Activated CD8-positive, alpha-beta T cell treated with anti-CD3 and anti-CD28 coated beads, Interleukin-2, amount 10 ng/mL, durations not matched to agents 7 days and 5 days (primary cell): ENCODE measurements at places on chromosomes 2 and 18.

GRCh38 chr2:236302555-236302954, 38.3 kb upstream of the ASB18 start:
- H3K36me3 ChIP-seq: no peaks in the 10 kb centered on the region
- no peak for DNase-seq
- H3K4me1 ChIP-seq: no peaks in the 10 kb centered on the region

- H3K27me3 ChIP-seq: no peaks in the 10 kb centered on the region
- no peak overlapping the region for H3K27ac ChIP-seq
- no peak overlapping the region for H3K4me3 ChIP-seq
- H3K4me1 ChIP-seq: no peaks in the 10 kb centered on the region
- H3K36me3 ChIP-seq: no peaks in the 10 kb centered on the region
- DNase-seq: no peak
Measured at GRCh38 chr2:202337151-202337550, 39.0 kb upstream of the BMPR2 start.

- no peak overlapping the region for H3K27ac ChIP-seq
- DNase-seq: no peak
- H3K27me3 ChIP-seq: peaks cover 12% of the 10 kb centered on the region
- no peak overlapping the region for H3K4me3 ChIP-seq
Measured at GRCh38 chr2:45210462-45211195, 201.4 kb upstream of the SIX2 start.

DNA sequence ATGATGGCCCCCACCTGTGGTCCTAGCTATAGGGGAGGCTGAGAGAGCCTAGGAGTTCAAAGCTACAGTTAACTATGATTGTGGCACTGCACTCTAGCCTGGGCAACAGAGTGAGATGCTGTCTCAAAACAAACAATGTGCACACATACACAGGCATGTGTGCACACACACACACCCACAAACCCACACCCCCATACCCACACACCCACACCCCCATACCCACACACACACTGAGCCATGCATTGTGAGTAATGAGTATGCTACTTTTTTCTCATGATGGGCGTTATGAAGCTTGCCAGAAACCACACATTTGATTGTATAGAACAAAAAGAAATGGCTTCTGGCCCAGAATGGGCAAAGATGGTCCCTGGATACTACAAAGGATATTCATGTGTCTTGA, 691.1 kb downstream of the SLC4A3 start:
- H3K27me3 ChIP-seq: no peaks in the 10 kb centered on the region
- no peak overlapping the region for H3K27ac ChIP-seq
- no peak overlapping the region for H3K4me3 ChIP-seq
- no peak for DNase-seq
- no peaks in the 10 kb centered on the region for H3K36me3 ChIP-seq

DNA sequence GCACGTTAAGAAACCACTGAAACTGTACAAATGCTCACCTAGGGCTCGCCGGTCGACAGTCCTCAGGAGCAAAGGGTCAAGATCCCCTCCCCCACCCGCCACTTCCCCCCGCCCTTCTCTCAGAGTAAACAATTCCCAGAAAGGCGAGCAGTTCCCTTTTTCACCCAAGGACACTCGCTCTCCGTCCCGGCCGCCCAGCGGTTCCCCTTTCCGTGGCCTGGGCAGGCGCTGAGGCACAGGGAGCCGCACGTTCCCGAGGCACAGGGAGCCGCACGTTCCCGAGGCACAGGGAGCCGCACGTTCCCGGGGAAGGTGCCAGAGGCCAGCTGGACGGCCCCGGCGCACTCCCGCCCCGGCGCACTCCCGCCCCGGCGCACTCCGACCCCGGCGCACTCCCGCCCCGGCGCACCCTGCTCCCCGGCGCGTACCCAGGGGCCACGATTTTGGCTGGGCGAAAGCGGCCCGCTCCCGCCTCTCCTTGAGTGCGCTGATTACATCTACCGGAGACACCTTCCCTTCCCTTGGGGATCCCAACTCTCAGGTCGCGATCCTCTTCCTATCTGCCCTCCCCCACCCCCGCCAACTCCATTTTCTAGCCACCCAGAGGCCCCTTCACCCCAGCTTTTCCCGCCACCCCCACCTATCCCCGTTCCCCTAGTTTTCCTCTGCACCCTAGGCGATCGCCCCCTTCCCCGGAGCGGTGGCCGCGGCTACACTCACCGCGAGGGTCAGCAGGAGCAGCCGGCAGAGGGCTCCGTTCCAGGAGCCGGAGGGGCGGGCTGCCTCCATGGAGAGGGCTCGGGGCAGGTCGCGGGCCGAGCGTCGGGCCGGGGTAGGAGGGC, 817 bp downstream of the DSC2 start:
- no peaks in the 10 kb centered on the region for H3K4me1 ChIP-seq
- H3K27ac ChIP-seq: no peak overlapping the region
- DNase-seq: no peak
- no peak overlapping the region for H3K4me3 ChIP-seq

DNA sequence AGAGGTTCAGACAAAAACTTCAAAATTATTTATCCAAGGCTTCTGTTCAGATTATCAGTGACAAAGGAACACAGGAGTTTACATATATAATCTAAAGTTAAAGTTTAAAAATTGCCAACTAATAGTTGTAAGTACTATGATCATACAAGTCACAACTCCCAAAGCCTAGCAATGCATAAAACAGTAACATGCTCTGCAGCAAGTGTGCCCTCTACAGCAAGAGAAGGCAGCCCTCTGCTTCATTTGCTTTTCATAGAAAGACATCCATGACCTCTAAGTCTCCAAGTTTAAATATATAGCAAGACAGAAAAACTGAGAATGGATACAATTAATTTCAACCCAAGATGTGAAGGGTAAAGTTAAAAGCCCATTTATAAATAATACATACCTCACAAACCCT, 13.3 kb downstream of the RAB1A start:
- H3K4me1 ChIP-seq: peaks cover 32% of the 10 kb centered on the region
- no peak overlapping the region for H3K27ac ChIP-seq
- peaks cover 23% of the 10 kb centered on the region for H3K36me3 ChIP-seq
- H3K27me3 ChIP-seq: no peaks in the 10 kb centered on the region

- no peaks in the 10 kb centered on the region for H3K36me3 ChIP-seq
- H3K27me3 ChIP-seq: peaks cover 73% of the 10 kb centered on the region
Measured at GRCh38 chr2:176172007-176172894, 15.1 kb downstream of the HOXD3 start.

- peaks cover 8% of the 10 kb centered on the region for H3K4me1 ChIP-seq
- H3K4me3 ChIP-seq: no peak overlapping the region
- no peak for DNase-seq
- H3K27ac ChIP-seq: no peak overlapping the region
- H3K36me3 ChIP-seq: no peaks in the 10 kb centered on the region
Measured at GRCh38 chr2:198347946-198348345, 543.6 kb downstream of the PLCL1 start.

DNA sequence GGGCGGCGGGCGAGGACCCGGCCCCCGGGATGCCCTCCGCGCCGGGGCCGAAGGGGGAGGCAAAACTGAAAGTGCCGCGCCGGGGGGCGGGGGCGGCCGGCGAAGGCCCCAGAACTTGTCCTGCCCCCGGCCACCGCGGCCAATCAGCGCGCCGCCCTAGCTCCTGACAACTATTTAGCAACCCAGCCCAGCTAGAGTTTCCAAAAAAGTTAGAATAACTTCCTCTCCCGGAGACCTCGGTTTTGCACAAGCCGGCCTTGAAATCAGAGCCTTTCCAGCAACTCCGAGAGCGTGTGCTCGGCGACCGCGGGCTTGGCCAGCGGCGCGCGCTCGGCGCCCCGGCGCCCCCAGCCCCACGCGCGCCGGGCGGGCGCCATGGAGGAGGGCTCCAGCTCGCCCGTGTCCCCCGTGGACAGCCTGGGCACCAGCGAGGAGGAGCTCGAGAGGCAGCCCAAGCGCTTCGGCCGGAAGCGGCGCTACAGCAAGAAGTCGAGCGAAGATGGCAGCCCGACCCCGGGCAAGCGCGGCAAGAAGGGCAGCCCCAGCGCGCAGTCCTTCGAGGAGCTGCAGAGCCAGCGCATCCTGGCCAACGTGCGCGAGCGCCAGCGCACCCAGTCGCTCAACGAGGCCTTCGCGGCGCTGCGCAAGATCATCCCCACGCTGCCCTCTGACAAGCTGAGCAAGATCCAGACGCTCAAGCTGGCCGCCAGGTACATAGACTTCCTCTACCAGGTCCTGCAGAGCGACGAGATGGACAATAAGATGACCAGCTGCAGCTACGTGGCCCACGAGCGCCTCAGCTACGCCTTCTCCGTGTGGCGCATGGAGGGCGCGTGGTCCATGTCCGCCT, at the start of gene TWIST2:
TWIST2 (plus strand) TSS at position 245 of the 850 bp plus-strand sequence; CDS start at position 376, 131 bp downstream.
- H3K4me1 ChIP-seq: no peaks in the 10 kb centered on the region
- peak; percentile 16 for DNase-seq
- no peak within 1 kb of the TSS for H3K27ac ChIP-seq
- H3K36me3 ChIP-seq: no peaks in the 10 kb centered on the region

DNA sequence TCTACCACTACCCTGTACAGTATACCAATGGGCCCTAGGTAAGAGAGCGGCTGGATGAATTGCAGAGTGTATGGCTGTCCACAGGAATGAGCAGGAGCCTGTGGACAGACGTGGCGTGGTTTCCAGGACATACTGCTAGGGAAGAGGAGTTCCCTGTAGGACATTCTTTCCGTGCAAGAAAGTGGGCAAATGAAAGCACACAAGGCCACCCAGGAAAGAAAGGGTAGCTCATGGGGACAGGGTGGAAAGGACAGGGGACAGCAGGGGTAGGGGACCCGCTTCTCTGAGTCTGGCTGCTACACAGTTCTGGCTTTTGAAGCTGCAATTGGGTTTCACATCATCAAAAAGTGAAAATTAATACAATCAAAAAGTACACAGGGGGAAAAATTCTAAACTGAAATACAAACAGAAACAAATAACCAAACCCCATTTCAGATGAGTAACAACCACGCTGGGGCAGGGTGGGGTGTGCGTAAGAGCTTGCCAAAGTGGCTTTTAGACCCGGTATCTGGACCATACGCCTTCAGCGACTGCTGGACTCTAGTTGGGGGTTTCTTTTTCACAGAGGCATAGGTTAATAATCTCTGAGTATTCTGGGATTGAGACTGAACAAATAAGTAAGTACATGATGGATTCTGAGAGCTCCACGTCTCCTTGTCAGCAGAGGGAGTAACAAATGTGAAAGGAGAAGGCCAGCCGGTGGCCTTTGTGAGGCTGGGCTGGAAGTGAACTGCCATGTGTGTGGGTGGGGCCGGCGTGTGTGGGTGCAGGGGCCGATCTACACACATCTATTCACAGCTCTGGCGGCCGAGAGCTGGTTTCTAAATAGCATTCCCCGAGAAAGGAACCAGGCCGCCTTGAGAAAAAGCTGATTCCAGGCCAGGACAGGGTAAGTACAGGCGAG, 84.0 kb downstream of the HDAC4 start:
- H3K4me1 ChIP-seq: peaks cover 44% of the 10 kb centered on the region
- peaks cover 25% of the 10 kb centered on the region for H3K36me3 ChIP-seq
- peak overlapping the region; percentile 8 for H3K27ac ChIP-seq
- no peak overlapping the region for H3K4me3 ChIP-seq
- H3K27me3 ChIP-seq: no peaks in the 10 kb centered on the region
- no peak for DNase-seq

DNA sequence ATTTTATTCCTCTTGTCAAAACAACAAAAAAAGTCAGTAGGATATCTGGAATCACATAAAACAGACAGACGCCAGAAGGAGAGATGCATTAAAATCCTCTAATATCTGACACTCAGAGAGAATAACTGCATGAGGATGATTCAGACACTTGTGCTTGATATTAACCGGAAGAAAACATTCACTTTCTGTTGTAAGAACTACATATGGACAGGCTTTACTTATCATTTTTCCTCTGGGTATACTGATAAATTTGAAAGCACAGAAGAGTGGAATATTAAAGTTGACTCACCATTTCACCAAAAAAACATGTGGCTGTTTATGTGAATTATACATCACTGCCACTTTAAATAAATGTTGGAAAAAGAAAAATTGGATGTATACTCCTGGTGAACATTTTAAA, 589.1 kb upstream of the CDH2 start:
- no peak overlapping the region for H3K4me3 ChIP-seq
- H3K27ac ChIP-seq: no peak overlapping the region
- no peak for DNase-seq
- H3K27me3 ChIP-seq: no peaks in the 10 kb centered on the region
- H3K36me3 ChIP-seq: no peaks in the 10 kb centered on the region
- H3K4me1 ChIP-seq: no peaks in the 10 kb centered on the region

- no peak overlapping the region for H3K4me3 ChIP-seq
- no peaks in the 10 kb centered on the region for H3K4me1 ChIP-seq
- no peaks in the 10 kb centered on the region for H3K36me3 ChIP-seq
- H3K27me3 ChIP-seq: no peaks in the 10 kb centered on the region
- DNase-seq: no peak
Measured at GRCh38 chr2:51990684-51991083, 958.8 kb upstream of the NRXN1 start.

DNA sequence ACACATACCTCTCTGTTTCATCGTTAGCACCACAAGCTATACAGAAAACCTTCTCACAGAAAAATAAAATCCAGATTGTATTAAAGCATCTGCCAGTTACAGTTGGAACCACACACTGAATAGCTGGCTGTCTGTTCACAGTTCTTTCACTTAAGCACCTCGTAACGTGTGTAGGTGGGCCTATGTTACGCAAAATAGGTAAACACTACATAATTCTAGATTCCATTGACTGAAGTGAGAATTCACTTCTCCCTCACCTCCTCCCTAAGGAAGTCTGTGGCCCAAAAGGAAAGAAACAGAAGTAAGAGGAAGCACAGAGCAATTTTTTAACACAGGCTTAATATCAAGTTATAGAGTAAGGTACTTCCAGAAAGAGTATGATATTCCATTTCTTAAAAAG, 24.9 kb downstream of the PELI1 start:
- H3K4me3 ChIP-seq: no peak overlapping the region
- peaks cover 19% of the 10 kb centered on the region for H3K4me1 ChIP-seq
- no peaks in the 10 kb centered on the region for H3K27me3 ChIP-seq
- DNase-seq: no peak
- peaks cover 8% of the 10 kb centered on the region for H3K36me3 ChIP-seq

DNA sequence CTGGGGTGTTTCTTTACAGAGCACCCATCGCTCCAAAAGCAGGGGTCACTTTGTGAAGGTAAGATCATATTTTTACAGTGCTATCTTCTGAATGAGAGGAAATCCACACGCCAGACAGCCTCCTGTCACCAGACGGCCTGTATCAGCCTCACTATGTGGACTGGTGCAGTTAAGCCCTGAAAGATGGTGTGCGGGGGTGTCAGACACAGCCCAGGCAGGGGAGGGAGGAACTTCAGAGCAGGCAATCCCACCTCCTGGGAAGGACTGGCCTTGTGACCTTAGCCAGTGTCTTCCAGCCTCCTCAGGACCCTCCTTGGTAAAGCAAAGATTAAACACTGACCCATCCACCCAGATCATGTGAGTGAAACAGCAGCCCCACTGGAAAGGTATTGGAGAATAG, 249.4 kb upstream of the CTAGE1 start:
- no peaks in the 10 kb centered on the region for H3K4me1 ChIP-seq
- H3K4me3 ChIP-seq: no peak overlapping the region
- no peaks in the 10 kb centered on the region for H3K36me3 ChIP-seq
- H3K27me3 ChIP-seq: peaks cover 2% of the 10 kb centered on the region
- H3K27ac ChIP-seq: no peak overlapping the region
- DNase-seq: no peak

DNA sequence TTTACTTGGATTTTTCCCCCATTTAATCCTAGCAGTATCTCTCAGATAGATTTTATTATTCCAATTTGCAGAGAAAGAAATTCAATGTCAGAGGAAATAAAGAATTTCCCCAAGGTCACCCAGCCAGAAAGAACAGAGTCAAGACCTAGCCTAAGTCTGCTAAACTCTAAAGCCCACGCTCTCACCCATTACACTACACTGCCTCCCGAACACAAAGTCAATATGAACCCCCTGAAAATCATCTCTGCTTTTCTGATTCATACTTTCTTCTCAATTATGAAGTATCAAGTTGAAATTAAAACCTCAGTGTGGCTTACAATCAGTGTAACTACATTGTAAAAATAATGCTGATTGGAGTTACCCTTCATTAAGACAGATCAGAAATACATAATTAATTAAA, 89.6 kb downstream of the METTL8 start:
- no peaks in the 10 kb centered on the region for H3K27me3 ChIP-seq
- no peak overlapping the region for H3K27ac ChIP-seq
- peaks cover under 1% of the 10 kb centered on the region for H3K36me3 ChIP-seq
- no peak for DNase-seq
